ENCODE measurements at places on chromosomes 13 and 19.

DNA sequence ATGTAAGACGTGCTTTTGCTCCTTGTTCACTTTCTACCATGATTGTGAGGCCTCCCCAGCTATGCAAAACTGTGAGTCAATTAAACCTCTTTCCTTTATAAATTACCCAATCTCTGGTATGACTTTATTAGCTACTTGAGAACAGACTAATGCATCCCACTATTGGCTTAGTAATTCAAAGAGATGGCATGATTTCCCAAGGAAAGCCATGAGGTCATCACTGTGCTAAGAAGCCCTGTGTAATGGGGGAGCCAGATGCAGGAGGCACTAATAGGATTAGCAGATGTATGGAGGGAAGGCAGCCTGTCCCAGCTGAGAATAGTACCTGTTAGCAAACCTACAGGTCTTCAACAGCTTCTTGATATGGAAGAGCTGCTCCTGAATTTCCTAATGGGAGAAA, 38.1 kb downstream of the RUBCNL start:
- no peak for DNase-seq

- DNase-seq = no peak
Observed at GRCh38 chr19:6849876-6850275, 37.5 kb upstream of the ADGRE1 start.

- no peak for DNase-seq
Observed at GRCh38 chr19:44071824-44072542, at the start of gene ZNF284. TSS of gene ZNF284 (plus strand) at chr19:44072159. CDS start at chr19:44076390, 4,231 bp downstream.

DNA sequence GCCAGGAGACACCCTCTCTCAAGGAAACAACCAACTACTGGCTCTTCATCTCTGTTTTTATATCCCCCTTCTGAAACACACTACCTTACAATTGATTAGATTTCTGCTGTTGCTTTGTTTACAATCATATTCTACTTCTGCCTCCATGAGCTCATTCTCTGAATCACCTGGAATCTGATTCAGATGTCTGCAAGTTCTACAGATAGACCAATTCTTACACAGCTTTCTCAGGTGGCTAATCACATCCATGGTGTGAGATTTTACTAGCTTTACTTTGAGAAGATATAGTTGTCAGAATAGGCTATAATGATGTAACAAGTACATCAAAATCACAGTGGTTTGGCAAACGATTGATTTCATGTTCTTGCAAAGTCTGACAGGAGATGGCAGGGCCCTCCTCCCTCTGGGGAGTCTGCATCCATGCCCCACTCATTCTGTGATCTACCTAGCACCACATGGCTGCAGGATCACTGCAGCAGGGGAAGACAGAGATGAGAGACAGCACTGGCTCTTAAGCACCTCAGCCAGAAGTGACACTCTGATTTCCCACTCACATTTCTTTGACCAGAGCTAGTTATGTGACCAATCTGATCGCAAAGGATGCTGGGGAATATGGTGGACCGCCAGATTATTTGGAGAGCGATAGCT, 243.7 kb downstream of the FOXO1 start:
- no peak for DNase-seq

- no peak for DNase-seq
Observed at GRCh38 chr19:1655131-1655981, 2.9 kb upstream of the TCF3 start.

- peak; percentile 86 for DNase-seq
Observed at GRCh38 chr19:19606021-19606420, 12.5 kb downstream of the PBX4 start.

GRCh38 chr19:55160986-55161365, 3.4 kb upstream of the TNNI3 start:
- DNase-seq = no peak

Data from Jurkat, Clone E6-1 (cell line).